Stimulated activated CD8-positive, alpha-beta memory T cell treated with anti-CD3 and anti-CD28 coated beads, Interleukin-7, amount 100 ng/mL, for 1 hour (primary cell): ENCODE measurements at places on chromosomes 1 and 21.

DNA sequence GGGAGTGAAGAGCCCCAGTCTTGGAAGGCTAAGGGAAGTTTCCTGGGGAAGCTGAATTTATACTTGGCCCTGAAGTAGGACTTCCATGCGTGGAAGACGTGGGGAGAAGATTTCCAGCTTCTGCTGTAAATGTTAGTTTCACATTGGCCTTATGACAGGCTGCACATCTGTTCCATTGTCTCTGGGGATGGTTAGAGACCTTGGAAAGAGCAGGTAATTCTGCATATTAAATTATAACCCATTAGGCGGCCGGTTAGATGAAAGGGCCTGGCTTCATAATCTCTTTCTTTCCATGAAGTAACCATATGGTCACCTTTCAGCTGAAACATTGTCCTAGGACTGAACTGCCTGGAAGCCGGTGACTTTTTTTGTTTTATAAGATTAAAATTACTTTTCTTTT, 37.5 kb downstream of the DPT start:
- no peak for DNase-seq

- DNase-seq: no peak
These were observed 22.8 kb downstream of the SLC9A1 start for GRCh38 chr1:27132147-27132546.

GRCh38 chr1:61207416-61207815, 125.1 kb downstream of the NFIA start:
- no peak for DNase-seq

DNA sequence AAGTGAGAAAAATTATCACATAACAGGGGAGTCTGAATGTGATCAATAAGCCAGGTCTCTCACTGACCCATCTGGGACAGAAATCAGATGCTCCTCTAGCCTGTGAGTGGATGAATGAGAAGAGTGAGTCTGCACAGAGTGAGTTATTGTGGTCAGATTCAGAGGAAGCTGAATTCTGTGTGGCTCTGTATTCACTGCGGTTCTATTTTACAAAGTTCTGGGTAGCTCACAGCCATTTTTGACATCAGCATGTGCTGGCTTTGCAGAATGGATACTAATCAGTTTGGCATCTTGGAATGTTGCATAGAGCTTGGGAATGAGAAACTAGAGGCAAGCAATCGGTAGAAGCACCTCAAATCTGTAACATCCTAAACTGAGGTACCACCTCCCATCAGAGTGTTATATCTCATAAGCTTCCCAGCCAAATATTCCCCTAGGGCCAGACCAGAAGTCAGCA, 3.8 kb downstream of the COLGALT2 start:
- no peak for DNase-seq

DNA sequence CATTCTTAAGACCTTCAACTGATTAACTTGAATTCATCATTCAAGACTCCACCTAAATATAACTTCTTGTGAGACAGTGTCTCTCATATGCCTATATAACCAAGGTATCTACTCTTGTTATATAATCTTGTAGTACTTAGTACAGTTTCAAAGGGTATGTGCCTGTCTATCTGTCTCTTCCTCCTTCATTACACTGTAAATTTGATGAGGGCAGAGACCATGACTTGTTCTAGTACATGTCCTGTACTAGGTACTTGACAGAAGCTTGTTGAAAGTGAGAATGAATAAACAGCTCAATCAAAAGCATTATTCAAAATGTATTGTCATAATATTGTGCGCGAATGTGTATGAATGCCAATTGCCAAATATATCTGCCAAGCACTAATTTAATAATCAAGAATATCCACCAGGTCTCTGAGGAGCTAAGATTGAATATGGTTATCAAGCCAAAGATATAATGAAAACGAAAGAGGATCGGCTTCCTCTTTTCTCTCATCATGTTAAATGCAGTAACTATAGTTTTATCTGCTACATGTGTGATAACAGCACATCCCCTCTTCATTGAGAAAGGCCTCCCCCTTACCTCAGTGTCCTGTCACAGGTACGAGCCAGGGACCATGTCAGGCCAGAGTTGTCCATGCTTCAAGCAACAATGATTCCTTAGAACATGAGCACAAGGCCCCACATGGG, 117.3 kb downstream of the UCHL5 start:
- no peak for DNase-seq

- no peak for DNase-seq
These were observed 9.6 kb upstream of the HTR6 start for GRCh38 chr1:19654886-19655717.

- no peak for DNase-seq
These were observed 96.8 kb downstream of the TENT5C start for GRCh38 chr1:117702654-117703053.

GRCh38 chr1:220341126-220341525, 68.9 kb upstream of the RAB3GAP2 start:
- DNase-seq: no peak

- DNase-seq: no peak
These were observed 72.4 kb downstream of the ABCA4 start for GRCh38 chr1:94048413-94049164.

GRCh38 chr1:44323947-44324346, 31.1 kb downstream of the ERI3 start:
- DNase-seq: no peak
